Stimulated activated CD4-positive, alpha-beta T cell treated with anti-CD3 and anti-CD28 coated beads, Interleukin-1b, Interleukin-23, amount 100 ng/mL, for 48 hours (primary cell): ENCODE measurements at places on chromosomes 1 and 21.
A peak's percentile ranks its signal among the peaks of the same experiment; 100 is the strongest.

- DNase-seq: no peak
Measured at GRCh38 chr1:11196945-11197344, 7.8 kb downstream of the ANGPTL7 start.

GRCh38 chr1:26994787-26995517 is 1.5 kb downstream of the TRNP1 start:
- no peak for DNase-seq

GRCh38 chr1:247273013-247273412 is 17.1 kb downstream of the VN1R5 start:
- DNase-seq: no peak

DNA sequence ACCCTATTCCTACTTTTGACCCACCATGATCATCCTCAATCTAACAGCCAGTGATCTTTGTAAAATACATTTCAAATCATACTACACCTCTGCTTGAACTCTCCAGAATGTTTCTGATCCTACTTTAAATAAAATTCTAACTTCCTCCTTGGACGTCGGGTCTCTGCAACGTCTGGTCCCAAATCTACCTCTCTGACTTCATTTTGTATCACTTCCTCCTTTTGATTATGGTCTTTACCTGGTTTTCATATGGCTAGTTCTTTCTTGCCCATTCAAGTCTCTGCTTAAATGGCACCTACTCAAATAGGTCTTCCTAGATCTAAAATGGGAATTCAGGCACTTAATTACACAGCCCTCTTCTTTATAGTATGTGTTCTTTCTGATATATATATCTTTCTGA is 18.2 kb downstream of the PLPPR4 start:
- no peak for DNase-seq

DNA sequence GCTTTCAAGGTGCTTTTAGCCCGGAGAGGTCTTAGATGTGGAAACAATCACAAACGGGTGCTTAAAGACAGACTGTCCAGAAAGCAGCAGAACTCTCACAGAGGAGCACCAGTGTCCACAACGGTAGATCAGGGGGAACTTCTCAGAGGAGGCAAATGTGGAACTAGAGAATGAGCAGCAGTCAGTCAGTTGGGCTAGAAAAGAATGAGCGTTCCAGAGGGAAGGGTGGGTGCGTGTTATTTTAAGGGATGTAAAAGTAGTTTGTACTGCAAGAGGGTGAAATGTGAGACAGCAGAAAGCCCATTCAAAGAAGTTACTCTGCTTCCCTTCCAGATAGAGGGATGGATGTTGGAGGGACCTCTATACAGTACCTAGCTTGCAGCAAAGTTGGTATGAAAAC is 30.9 kb downstream of the RGS5 start:
- DNase-seq: no peak

DNA sequence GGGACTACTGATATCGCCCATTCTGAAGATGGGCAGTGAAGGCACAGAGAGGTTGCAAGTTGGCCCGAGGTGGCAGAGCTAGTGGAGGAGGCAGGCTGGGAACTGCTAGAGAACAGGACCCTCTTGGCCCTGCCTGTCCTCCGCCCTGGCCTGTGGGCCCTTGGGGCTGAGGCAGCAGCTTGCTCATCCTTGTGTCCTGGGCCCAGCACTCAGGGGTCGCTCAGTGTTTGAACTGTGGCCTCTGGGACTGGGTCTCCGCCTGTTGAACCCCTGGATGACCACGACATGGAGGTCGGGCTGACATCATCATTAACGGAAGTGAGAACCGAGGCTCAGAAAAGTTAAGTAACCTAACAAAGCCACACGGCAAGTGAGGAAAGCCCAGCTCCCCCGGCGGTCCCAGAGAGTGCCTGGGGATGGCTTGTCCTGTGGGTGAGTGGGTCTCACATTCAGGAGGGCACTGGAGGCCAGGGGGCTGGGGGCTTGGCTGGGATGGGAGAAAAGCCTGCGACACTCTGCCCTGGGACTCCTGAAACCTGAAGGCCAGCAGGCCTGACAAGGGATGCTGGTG is 23.0 kb upstream of the DDOST start:
- DNase-seq: no peak

- DNase-seq: peak; percentile 35
Measured at GRCh38 chr1:84301004-84301784, at the start of gene SAMD13. TSS of gene SAMD13 (plus strand) at chr1:84301708. CDS start at chr1:84303235, 1,527 bp downstream.

- peak; percentile 35 for DNase-seq
Measured at GRCh38 chr1:201025571-201026002, 2.1 kb upstream of the KIF21B start.

- DNase-seq: no peak
Measured at GRCh38 chr1:225811622-225812487, 1.9 kb downstream of the EPHX1 start.

- peak; percentile 45 for DNase-seq
Measured at GRCh38 chr1:9615316-9616063, 26.8 kb downstream of the TMEM201 start.

DNA sequence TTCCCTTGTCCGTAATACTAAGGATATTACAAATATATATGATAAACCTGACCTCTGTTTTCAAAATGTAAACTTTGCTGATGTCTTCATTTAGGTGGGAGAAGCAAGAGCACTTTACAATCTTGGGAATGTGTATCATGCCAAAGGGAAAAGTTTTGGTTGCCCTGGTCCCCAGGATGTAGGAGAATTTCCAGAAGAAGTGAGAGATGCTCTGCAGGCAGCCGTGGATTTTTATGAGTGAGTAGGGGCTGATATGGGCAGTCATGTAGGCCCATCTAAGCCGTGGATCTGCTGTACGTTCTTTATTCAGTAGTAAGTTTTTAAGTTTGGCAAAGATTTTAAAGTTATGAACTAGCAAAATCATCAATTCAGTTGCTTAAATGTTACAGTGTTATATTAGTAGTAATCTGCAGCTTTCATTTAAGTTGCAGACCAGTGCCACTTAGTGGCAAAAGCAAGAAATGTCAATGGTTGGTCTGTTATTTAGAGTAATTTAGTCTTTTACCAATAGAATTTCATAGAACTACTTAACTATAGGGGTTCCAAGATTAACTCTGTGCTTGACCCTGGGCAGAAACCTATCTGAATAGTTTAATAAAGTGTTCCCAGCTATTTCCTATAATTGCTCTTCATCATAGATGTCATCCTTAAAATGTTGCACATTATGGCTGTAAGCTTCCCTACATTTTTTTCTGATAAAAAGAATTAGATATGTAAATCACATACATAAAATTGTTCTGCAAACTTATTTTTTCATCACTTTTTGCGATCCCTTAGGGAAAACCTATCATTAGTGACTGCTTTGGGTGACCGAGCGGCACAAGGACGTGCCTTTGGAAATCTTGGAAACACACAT is 21.3 kb downstream of the GPSM2 start:
- DNase-seq: no peak

DNA sequence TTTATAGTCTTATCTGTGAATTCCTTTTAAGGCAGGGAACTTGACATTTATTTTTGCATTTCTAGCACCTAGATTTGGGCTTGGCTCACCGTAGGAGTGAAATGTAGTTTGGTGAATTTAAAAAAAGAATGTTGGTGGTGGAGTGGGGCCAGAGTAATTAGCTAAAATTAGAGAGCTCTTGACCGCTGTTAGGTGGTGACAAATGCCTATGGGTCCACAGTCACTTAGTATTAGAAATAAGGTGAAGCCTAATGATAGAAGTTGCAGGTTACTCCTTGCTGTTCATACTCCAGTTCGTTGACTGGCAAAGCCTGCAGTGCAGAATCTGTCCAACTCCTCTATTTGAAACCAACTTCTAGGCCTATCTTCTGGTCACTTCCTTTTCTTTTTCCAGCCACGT is 318.8 kb upstream of the NRIP1 start:
- DNase-seq: no peak

DNA sequence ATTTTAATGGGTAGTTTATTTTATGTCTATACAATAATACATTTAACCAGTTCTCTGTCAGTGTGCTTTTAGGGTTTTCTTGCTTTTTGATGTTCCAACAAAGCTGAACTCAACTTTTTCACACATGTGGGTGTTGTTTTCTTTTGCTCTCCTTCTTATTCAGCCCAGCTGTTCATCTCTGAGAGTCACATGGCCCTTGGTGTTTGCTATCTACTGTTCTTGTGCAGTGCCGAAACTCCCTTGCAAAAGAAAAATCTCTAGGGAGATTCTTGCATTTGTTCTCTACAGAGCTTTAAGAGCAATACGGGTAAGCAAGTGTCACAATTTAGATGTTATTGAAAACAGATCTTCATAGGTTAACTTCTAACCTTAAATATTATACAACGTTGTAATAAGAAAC is 281.1 kb upstream of the CXADR start:
- no peak for DNase-seq

DNA sequence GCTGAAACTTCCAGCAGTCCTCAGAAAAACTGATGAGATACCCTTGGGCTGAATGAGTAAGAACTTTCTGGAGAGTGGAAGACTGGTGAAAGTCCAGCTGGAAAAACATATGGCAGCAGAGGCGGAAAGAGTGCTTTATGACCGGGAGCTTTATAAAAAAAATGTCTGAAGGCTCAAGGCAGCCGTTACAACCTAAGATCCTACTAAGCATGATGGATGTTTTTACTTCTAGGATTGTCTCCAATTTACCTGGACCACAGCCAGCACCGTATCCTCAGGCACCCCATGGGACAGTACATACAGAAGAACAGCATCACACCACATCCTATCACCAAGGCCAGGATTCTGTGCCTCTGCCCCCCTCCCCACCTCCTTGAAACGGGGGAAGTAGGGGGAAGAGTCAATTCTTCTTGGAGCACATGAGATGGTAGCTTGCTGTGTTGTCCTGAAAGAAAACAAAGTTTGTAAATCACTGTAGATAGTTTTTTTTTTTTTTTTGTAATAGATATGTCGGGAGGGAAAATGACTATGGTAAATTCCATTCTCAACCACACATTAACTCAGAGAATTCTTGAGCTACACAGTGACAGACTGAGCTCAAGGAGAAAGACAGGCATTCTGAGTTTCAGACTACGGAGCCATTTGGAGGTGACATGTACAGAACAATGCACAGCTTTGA is 11.8 kb upstream of the IRF2BP2 start:
- no peak for DNase-seq

- DNase-seq: no peak
Measured at GRCh38 chr21:31964692-31965091, 91.9 kb downstream of the HUNK start.

GRCh38 chr1:210597555-210598134 is 268.9 kb downstream of the HHAT start:
- no peak for DNase-seq

DNA sequence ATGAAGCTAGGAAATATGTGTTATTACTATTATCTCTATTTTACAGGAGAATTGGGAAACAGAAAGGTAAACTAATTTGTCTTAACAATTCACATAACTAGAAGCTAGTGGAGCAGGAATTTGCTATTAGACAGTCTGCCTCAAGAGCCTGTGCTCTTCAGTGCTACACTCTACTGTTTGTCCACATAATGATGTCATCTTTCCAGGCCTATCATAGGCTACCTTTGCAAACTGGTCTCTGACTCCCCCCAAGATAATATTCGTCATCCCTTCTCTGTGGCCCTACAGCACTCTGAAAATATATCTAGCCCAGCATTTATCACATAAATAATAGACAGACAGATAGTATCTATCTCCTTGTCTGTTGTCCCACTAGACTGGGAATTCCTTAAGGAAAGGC is 34.1 kb downstream of the TRIT1 start:
- DNase-seq: no peak

DNA sequence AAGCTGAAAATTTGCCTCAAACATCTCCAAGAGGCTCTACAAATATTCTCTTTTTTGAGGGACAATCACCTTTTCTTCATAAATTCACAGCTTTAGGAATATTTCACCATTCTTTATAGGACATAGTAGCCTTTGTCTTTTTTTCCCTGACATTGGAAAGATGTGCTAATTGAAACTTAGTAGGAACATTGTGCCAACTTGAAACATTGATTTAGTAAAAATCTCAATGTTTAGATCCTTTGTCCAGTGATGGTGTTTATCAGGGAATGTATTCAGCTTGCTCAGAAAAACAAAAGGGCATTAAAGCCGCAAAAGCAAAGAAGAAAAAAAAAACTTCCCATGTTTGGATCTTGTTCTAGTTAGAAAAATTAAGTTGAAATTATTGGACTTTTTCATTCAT is 52.1 kb downstream of the DPT start:
- DNase-seq: no peak

DNA sequence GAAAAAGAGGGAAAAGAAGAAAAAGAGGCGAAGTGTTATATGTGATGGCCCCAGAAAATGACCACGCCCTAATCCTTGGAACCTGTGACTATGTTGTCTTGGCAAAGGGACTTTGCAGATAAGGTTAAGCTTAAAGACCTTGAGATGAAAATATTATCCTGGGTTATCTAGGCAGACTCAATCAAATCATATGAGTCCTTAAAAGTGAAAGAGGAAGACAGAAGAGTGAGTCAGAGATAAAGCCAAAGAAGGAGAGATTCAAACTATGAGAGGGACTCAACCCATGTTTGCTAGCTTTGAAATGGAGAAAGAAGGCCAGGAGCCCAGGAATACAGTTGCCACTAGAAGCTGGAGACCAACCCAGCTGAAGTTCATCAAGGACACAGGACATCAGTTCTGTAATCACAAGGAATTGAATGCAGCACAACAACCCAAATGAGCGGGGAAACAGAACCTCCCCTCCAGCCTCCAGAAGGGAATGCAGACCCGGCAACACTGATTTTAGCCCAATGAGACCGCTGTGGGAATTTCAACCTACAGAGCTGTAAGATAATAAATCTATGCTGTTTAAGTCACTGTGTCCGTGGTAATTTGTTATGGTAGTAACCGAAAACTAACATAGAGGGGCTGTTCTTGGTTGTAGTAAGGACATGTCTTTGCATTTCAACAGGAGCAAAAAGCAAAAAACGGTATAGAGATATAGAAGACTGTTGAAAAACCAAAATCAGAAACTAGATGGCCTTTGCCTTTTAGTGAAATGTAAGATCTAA is 4.2 kb upstream of the RGS8 start:
- DNase-seq: no peak

DNA sequence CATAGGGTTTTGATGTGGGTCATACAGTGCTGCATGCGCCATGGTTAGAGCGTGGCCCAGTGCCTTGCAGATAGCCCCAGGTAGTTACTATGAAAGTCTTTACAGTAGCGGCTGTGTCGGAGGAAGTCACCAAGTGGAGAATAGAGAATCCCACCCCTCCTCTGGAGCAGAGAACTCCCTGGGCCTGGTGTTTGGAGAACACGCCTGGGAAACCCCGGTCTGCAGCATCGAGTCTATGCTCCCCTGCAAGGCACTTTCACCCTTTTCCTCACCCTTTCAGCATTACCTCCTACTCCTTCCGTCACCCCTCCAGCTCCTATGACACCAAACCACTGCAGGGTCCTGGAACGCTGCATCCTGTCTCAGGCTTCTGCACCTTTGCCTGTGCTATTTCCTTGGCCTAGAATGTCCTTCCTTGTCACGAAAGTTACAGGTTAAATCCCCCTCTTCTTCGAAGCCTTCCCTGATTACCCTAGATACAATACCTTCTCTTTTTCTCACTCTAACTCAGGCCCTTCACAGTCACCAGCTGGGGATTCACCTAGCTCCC is 2.7 kb upstream of the SLC1A7 start:
- DNase-seq: no peak

DNA sequence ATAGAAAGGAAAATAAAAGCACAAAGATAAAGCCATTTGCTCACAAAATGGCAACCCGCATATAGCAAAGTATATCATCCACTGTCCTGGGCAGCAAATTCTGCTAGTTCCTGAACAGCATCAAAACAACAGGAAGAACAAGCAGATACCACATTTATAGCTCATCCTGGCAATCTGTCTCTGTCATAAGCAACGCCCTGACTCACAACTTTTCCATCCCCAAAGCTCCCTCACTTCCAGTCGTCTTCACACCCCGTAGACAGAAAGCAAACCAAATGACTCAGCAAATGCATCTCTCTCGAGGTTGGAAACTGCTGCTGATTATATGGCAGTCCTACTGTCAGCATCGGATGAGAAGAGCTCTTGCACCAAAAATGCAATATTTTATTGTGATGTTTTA is 65.8 kb downstream of the AK5 start:
- peak; percentile 61 for DNase-seq
